Left kidney (tissue), 8 donors: ENCODE measurements at places on chromosomes 3 and 15.

DNA sequence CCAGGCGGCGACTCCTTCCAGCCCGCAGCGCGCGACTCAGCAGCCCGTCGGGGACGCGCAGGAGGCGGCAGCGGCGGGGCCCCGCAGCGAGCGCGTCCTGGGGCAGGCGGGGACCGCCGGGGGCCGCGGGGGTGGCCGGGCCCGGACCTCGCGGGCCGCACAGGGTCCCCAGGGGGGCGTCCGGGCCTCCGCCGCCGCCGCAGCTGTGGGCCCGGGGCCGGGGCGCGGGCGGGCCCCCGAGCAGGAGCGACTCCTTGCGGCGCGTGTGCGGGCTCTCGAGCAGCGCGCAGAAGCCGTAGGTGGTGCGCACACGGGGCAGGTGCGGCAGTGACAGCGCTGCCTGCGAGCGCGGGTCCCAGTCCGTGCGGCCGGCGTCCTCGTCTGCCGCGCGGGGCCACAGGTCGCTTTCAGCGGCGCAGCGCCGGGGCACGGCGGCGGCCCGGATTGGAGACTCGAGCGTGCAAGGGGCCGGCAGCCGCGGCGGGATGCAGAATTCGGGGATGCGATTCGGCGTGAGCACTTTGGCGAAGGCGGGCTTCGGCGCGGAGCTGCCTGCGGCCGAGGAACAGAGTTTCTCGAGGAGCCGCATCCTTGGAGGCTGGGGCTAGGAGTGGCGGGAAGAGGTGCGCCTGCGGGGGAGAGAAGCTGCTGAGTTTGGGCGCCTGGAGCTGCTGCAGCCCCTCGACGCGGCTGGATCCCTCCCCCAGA lies 535 bp downstream of the C2CD4B start:
- DNase-seq = no peak

DNA sequence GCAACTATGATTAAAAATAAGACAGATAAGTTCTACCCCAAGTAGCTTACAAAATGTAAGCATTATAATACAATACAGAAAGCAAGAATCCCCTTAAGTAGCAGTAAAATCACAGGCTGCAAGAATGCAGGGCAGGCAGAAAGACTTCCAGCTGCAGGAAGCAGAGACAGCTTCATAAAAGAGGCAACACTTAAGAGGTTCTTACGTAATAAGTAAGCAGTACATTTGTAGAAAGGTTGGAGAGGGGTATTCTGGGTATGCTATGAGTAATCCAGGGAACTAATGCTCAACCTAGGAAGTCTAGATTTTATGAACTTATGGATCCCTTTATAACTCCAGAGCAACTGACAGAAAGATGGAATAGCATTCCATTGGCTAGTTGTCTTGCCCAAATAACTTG lies 151.6 kb downstream of the IL5RA start:
- DNase-seq = no peak

GRCh38 chr3:185781759-185782158 lies 43.1 kb downstream of the IGF2BP2 start:
- DNase-seq = no peak

- DNase-seq = no peak
Measured at GRCh38 chr15:35857567-35858226, 311.7 kb upstream of the DPH6 start.

DNA sequence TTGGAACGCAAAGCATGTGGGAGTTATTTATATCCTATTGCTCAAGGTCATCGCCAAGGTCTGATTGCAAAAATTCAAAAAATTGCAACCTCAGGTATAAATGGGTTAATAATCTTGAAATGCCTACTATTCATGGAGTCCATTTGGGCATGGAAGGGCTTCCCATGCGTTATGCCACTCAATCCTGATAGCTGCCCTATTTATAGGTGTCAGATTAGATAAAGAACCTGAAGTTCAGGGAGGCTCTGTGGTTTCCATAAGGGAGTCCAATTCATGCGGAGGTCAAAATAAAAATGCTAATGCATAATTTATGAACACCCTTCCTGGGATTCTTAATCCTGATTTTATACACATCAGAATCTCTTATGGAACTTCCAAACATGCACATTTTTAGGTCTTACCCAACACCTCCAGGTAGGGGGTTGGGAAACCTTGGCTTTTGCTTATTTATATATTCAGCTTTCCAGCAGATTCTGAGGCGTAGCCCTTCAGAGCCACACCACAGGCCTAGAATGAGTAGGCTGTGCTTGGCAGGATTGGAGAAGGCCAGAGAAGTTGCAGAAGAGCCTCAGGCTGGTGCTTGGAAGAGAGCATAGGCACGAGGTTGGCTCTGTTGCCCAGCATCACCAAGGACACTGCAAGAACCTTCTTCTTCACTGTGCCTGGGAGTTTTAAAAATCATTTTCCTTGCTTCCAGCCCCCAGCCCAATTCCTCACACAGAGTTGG lies 324.4 kb upstream of the CFAP20DC start:
- DNase-seq = no peak

DNA sequence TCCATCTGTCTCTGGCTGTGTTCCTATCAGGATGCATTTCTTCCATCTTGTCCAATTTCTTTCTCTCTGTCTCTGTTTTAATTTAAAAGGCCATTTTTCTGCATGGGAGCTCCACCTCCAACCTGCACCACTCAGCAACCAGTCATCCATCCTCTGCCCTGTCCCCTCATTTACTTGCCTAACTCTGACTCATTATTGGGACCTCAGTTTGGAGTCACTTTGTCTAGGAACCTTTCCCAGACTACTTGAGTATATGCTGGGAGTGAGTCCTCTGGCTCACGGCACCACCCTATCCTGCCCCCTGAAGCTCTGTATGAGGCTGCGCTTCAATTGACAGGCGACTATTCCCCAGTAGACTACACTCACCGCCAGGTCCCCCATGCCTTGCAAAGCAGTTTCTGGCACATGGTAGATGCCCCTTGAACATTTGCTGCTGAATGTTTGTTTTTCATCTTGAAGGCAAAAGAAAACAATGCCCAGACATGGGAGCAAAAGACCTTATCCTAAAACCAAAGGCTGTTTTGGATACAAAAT lies 513.3 kb upstream of the CFAP20DC start:
- DNase-seq = no peak
